ENCODE measurements at places on chromosomes 5 and 9. TPM values are rescaled to one million over a fixed set of nuclear protein-coding genes. Genes with fewer than 3 reads are reported as not detected.

The ALDOB gene
- 0.44 TPM for total RNA-seq

The SYK gene
- 6.7 TPM for total RNA-seq

The CDX1 gene
- total RNA-seq: not detected

The BAAT gene
- total RNA-seq: 0.07 TPM

The FGF1 gene
- total RNA-seq: 110 TPM

The PRUNE2 gene
- total RNA-seq: 0.95 TPM

The UNC5A gene
- total RNA-seq: 0.08 TPM

The RHOBTB3 gene
- total RNA-seq: 99.4 TPM

The CSF1R gene
- total RNA-seq: 27.0 TPM

The SLC1A3 gene
- total RNA-seq: 77.6 TPM

The PAIP2 gene
- total RNA-seq: 134 TPM

All from heart right ventricle (tissue), 16 donors.